NCI-H187 treated with DMSO at 0.1 percent for 48 hours (cell line): ENCODE measurements at places on chromosomes 7 and 10.

DNA sequence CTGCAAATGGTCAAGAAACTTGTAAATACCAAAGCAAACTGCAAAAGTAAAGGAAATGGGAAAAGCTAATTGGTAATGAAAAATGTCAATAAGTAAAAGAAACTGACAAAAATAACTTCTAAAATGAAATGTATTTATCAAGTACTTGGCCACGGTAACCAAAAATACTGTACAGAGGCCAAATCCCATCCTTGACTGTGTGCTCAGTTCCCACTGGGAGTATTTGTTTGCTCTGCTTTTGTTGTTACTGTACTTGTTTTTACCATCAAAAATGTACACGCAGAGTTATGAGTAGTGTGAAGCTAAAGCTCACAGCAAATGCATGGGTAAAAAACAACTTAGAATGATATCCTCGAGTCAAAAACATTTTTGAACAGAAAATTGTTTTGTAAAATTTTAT is 31.1 kb downstream of the ENKUR start:
- DNase-seq = no peak

GRCh38 chr10:119545310-119545709 is 2.8 kb upstream of the RGS10 start:
- no peak for DNase-seq

DNA sequence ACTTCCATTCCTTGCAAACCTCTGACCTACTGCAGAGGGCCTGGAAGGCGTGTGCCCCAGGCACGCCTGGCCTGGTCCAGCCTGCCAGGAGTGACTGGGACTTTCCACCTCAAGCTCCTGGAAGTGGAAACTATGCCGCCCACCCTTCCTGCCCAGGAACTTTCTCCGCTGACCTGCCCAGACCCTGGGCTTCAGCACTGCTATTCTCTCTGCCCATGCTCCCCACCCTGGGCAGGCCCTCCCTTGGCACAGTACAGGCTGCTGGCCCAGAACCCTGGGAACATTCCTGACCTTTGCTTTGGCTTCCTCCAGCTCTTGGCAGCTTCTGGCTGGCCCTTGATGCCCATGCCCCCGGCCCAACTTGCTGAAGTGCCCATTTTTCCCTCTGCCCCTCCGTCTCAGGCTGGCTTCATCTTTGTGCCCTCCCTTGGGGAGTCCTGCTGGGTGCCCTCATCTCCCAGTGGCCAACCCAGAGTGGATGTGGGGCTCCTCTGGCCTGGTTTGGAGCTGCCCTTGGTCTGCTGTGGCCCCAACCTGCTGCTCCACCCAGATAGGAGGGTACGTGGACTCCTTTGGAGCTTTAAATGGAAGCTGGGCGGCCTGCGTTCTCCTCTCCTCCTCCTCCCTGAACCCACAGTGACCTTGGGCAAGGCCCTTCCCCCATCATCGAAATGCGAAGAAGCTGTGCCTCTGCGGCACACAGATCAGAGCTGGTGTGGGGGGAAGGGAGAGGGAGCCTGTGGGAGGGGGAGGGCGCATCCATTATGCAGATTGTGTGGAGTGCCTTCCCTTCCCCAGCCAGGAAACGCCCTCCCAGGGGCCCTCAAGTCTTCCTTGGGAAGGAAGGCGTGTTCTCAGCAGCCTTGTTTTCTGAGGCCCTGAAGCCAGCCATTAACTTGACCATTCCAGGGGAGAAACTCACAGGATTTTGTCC is 3.4 kb downstream of the MMRN2 start:
- DNase-seq = no peak

DNA sequence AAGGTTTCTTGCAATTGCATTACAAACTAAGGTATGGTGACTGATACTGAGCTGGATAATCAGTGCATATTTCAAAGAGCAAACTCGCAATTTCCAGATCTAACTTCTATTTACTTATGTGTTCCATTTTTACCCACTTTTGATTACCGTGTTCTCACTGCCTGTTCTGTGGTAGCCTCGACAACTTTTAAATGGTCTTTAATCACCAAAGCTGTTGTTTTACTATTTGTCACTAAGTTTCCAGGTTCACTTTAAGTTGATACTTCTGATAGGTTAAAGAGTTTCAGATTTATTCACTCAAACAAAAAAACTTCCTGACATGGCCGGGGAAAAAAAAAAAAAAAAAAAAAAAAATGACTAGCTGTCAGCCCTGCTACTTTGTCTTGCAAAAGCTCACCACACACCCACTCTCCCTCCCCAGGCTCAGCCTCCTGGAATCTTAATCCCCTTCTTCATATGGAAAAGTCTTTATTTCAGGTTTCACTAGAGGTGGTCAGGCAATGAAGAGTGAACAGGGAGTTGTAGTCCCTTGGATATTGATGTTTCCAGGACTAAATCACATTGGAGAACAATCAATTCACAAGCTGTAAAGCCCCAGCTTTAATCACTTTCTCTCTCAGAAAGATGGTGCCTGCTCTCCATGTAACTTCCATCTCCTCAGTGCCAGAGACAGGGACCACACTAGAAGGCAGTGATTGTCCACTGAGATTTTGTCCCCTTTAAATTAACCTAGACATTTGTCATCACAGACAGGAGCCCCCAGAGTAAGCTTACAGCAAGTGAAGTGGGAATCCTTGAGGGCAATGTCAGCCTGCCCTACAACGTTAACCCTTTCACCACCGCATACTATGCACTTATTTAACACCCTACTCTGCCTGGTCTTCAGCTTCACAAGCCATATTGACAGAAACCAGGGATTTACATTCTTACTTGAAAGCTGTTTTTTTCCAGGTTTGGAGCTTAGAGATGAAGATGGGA is 749.1 kb upstream of the SORCS1 start:
- no peak for DNase-seq

DNA sequence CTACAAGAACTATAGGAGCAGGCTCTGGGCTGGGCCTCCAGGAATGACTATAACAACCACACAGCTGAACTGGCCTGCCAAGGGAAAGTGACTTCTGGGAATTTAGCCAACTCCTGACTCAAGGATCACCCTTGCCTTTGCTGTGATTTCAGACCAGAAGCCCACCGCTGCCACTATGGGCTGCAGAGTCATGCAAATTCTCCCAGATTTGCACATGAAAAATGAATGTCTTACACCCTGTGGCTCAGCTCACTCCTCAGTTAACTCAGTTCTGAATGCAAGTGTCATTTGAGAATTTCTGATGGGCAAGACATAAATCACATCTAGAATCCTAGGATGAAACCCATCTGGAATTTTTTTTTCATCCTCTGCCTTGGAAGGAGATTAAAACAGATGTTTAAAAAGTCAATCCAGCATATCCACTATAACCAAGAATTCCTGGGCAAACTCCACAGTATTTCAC is 186.5 kb upstream of the BET1 start:
- no peak for DNase-seq

- no peak for DNase-seq
Observed at GRCh38 chr7:117731455-117731854, 141.8 kb downstream of the CTTNBP2 start.

DNA sequence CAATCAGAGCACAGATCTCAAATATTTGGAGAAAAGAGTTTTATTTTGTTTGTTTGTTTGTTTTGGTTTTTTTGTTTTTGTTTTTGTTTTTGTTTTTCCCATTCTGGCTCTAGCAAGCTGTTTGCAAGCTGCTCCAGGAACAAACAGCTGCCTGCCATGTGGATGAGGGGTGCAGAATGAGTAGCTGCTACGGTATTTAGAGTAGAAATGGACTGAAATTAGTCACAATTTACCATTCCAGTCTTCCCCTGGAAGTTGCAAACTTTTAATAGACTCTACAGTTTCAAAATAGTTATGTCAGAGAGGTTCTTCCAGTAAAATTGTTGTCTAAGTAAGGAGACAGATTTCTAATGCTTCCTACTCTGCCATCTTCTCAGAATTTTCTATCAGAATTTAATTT is 27.1 kb upstream of the TAS2R16 start:
- DNase-seq = no peak

- no peak for DNase-seq
Observed at GRCh38 chr7:45691155-45691656, 117.0 kb downstream of the ADCY1 start.

DNA sequence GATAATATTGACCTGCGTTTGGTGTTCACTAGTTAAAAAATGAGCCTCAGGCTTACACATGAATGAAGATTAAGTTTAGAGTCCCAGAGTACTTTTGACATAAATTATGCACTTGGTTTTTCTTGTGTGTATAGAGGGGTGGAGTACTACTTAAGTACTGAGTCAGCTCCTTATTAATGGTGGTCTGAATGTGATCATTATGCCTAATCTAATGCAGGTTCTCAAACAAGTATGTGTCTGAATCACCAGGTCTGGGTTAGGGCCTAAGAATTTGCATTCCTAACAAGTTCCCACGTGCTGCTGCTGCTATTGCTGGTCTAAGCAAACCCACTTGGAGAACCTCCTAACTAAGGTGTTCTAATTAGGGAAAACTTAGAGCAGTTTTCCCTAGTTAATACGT is 30.7 kb upstream of the STOX1 start:
- no peak for DNase-seq

DNA sequence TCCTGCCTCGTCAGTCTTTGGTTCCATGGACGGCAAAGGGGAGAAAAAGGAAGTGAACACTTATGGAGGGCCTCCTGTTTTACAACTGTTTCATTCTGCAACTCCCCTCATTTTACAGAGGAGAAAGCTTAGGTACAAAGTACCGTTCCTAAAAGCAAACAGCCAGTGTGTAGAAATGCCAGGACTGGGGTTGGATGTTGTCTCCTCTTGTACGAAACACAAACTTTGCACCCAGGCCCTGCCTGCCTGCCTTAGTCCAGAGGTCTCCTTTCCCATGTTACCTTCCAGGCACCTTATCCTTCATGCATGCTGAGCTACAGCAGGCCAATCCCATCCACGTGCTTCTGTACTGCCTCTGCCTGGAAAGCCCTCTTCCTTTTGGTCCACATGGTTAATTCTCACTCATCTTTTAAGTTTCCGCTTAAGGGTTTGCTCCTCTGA is 86.0 kb downstream of the ICA1 start:
- DNase-seq = no peak

DNA sequence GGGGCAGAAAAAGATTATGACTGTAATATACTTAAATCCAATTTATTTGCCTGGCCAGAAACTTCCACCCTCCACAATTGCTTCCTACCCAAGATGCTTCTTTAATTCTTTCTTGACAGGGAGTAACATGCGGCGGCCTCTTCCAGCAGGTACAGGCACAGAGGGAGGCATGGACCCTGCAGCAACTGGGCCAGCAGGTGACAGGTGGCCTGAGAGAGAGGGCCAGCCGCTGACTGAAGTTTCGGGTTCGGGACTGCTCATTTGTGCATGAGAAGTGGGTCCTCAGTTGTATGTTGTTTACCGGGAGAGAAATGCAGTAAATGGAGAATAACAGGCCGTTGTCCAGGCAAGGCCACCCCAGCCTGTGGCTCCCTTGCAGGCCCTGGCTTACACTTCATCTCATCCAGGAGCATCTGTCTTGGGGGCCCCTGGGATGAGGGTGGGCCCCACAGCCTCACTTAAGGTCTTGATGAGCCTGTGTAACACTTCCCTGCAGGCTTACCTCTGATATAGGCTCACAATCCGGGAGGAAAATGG is 72.5 kb downstream of the C10orf143 start:
- DNase-seq = no peak

GRCh38 chr10:103637011-103637410 is 143.5 kb downstream of the NEURL1 start:
- no peak for DNase-seq
